ENCODE measurements at places on chromosomes 1 and 21. TPM values are rescaled to one million over a fixed set of nuclear protein-coding genes. Genes with fewer than 3 reads are reported as not detected.

CD101 gene
- polyA plus RNA-seq = 2.0 TPM

ERO1B gene
- 11.9 TPM for polyA plus RNA-seq

NUDT4B gene
- not detected for polyA plus RNA-seq

ITGB2 gene
- polyA plus RNA-seq = 10.8 TPM

PRPF38A gene
- polyA plus RNA-seq = 78.9 TPM

HRNR gene
- 1.1 TPM for polyA plus RNA-seq

PSMB2 gene
- 81.7 TPM for polyA plus RNA-seq

KIAA0040 gene
- 6.4 TPM for polyA plus RNA-seq

CHIA gene
- not detected for polyA plus RNA-seq

ADAM30 gene
- not detected for polyA plus RNA-seq

LEFTY1 gene
- 6.0 TPM for polyA plus RNA-seq
